ENCODE measurements at places on chromosomes 3 and 15. TPM values are rescaled to one million over a fixed set of nuclear protein-coding genes. Genes with fewer than 3 reads are reported as not detected.

PLCL2 gene
- 12.5 TPM for total RNA-seq

RYR3 gene
- total RNA-seq: not detected

- H3K27me3 ChIP-seq: peaks cover 17% of the 10 kb centered on the region
- DNase-seq: no peak
- H3K4me3 ChIP-seq: no peak overlapping the region
- no peaks in the 10 kb centered on the region for H3K36me3 ChIP-seq
- no peaks in the 10 kb centered on the region for H3K4me1 ChIP-seq
Measured at GRCh38 chr3:109021556-109021955, 67.9 kb upstream of the GUCA1C start.

GRAMD2A gene
- not detected for total RNA-seq

GRCh38 chr3:97822359-97822775 lies 556 bp downstream of the CRYBG3 start:
- DNase-seq: no peak
- no peaks in the 10 kb centered on the region for H3K36me3 ChIP-seq
- H3K4me1 ChIP-seq: peaks cover 22% of the 10 kb centered on the region

SLC25A38 gene
- 44.5 TPM for total RNA-seq

- H3K4me1 ChIP-seq: peaks cover 5% of the 10 kb centered on the region
- no peak overlapping the region for H3K4me3 ChIP-seq
- no peak overlapping the region for H3K27ac ChIP-seq
- DNase-seq: no peak
Measured at GRCh38 chr3:72678380-72678779, 169.9 kb downstream of the SHQ1 start.

DNA sequence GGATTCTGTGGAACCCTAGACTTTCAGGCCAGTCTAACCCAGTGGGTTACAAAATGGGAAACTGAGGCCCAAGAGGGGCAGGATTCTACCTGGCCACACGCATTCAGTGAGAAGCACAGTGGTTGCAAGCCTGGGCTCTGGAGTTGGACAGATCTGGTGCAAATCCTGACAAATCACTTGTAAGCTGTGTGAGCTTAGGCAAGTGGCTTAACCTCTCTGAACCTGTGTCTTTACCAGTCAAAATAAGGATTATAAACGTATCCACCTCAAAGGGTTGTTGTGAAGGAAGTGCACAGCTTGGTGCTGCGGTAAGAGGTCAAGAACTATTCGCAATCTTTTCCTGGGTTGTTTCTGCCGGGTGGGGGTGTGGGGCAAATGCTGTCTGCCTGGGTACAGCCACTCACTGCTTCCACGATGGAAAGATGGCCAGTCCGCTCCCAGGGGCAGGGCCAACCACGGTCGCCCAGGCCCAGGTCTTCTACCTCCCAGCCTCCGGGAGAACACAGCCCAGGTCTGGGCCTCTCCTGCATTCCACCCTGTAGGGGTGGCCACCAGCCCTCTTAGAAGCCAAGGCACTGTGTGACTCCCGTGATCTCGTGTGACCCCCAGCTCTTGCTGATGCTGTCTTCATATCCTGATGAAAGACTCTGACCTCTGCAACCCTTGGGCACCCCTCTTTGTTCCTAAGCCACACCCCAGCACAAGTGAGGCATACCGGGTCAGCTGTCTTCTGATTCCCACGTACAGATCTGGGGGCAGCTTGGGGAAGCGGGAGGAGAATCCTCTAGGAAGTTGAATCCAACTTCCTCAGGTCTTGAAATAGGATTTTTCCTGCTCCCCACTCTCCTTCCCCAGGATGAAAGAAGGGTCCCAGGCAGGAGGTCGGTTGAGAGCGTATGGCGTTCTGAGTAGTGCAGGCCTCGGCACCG lies 1.5 kb downstream of the CHRNA3 start:
- peaks cover 33% of the 10 kb centered on the region for H3K27me3 ChIP-seq
- no peaks in the 10 kb centered on the region for H3K36me3 ChIP-seq
- H3K4me3 ChIP-seq: no peak overlapping the region
- no peak overlapping the region for H3K27ac ChIP-seq
- no peaks in the 10 kb centered on the region for H3K4me1 ChIP-seq

CCDC33 gene
- not detected for total RNA-seq

DNA sequence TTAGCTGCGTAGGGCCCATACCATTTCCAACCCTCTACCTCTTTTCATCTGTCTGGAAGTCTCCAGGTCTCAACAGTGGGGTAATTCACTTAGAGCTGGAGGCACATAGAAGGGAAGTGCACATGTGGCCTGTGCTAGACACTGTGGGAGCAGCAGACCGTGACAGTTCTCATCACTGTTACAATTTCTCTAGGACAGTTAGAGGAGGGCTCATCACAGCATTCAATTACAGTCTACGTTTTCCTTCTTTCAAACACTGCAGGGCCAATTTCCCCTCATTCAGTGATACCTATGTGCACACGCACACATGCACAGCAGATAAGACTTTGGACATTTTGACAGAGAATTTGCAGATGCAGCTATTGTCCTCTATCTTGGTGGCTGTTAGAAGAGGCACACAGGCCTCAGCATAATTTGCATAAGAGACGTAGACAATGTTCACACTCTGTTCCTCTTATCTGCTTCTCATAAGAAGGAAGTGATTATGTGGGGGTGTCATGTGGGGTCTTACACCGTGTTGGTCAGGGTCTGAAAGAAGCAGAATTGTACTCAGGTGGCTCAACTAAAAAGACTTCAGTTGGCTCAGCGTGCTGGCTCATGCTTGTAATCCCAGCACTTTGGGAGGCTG lies 12.6 kb upstream of the HRG start:
- H3K4me3 ChIP-seq: no peak overlapping the region
- H3K27me3 ChIP-seq: peaks cover 9% of the 10 kb centered on the region
- no peaks in the 10 kb centered on the region for H3K4me1 ChIP-seq
- H3K27ac ChIP-seq: no peak overlapping the region
- no peaks in the 10 kb centered on the region for H3K36me3 ChIP-seq

- H3K27me3 ChIP-seq: no peaks in the 10 kb centered on the region
- no peak overlapping the region for H3K27ac ChIP-seq
- no peak overlapping the region for H3K4me3 ChIP-seq
- no peak for DNase-seq
- no peaks in the 10 kb centered on the region for H3K36me3 ChIP-seq
Measured at GRCh38 chr3:72489901-72490300, 358.3 kb downstream of the SHQ1 start.

DNA sequence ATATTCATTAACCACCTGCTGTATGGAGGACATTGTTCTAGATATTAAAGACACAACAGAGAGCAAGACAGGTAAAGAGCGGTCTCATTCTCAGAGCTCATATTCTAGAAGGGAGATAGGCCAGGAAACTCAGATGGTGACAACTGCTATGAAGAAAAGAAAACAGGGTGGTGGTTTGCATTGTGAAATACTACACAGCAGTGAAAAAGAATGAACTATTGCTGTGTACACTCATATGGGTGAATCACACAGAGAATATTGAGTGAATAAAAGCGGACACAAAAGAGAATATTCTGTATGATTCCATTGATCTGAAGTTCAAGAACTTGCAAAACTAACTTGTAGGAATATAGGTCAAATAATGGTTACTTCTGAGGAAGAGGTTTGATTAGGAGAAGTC lies 76.7 kb downstream of the TOP2B start:
- H3K4me1 ChIP-seq: peaks cover 6% of the 10 kb centered on the region
- H3K36me3 ChIP-seq: no peaks in the 10 kb centered on the region
- no peaks in the 10 kb centered on the region for H3K27me3 ChIP-seq
- DNase-seq: no peak
- no peak overlapping the region for H3K27ac ChIP-seq

DNA sequence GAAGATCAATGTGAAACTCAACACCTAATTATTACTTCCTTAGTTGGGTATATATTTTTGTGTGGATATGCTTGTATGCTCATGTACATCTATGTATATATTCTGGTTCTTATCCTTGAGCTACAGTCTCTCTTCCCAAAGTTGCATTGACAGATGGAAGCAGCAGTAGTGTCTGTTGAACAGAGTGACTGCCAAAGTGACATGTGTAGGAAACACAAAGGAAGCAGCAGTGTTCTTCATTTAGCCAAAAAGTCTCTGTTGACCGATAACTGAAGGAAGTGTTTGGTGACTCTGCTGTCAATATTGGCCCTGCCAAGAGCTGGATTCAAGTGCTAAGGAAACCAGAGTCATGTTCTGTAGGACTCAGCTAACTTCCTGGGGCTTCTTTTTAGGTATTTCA lies 123.8 kb downstream of the C3orf70 start:
- no peak overlapping the region for H3K27ac ChIP-seq
- H3K36me3 ChIP-seq: peaks cover 16% of the 10 kb centered on the region
- H3K4me1 ChIP-seq: peaks cover 4% of the 10 kb centered on the region

DNA sequence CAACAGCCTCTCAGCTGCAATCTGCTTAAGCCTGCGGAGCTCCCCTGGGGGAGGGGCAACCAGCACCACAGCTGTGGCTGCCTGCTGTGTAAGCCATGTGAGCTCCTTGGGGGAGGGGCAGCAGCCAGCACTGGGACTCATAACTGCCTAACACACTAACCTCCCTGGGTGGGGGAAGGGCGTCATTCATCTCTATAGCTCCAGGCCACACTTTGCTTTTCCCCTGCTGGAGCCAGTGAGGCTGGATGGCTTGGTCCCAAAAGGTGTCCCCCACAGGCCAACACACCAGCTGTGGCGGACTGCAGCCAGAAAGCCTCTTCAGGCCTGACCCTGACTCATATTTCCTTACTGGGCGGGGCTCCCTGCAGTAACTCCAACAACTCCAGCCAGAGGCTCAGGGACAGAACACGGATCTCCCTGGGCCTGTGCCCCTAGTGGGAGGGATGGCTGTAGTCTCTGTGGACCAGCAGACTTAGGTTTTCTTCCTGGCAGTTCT lies 129.8 kb downstream of the PPM1L start:
- peaks cover 35% of the 10 kb centered on the region for H3K36me3 ChIP-seq
- peaks cover 22% of the 10 kb centered on the region for H3K4me1 ChIP-seq
- DNase-seq: no peak
- no peaks in the 10 kb centered on the region for H3K27me3 ChIP-seq
- H3K4me3 ChIP-seq: peak overlapping the region; percentile 31
- peak overlapping the region; percentile 77 for H3K27ac ChIP-seq

DNA sequence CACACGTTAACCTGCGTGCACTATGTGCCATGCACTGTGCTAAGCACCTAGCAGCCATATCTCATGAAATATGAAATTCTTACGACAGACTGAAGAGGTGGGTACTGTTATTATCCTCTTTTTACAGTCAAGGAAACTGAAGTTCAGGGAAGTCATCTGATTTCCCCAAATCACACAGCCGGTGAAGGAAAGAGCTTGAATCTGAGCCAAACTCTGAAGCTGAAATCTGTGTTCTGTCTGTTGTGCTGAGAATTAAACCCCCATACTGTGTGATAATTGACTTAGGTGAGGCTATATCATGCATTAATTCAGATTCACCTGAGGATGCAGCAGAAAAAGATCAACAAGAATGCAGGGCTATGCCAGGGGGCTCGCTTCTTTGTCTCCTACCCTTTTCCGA lies 475 bp downstream of the FAM107A start:
- H3K4me3 ChIP-seq: no peak overlapping the region
- peaks cover 18% of the 10 kb centered on the region for H3K27me3 ChIP-seq
- no peaks in the 10 kb centered on the region for H3K36me3 ChIP-seq
- H3K27ac ChIP-seq: no peak overlapping the region

DNA sequence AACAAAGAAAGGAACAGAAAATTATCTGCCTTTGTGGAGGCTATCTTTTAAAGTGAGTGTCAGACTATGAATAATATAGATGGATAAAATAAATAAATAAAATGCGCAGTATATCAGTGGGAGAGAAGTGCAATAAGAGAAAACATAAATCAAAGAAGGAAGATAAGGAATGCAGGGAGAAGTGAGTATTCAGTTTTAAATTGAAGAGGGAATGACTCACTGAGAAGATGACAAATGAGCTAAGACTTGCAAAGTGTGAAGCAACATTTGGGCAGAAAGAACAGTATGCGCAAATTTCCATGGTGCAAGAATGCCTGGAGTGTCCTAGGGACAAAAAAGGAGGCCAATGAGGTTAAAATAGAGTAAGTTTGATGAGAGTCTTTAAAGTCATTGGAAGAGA lies 1300.1 kb upstream of the ALCAM start:
- H3K36me3 ChIP-seq: no peaks in the 10 kb centered on the region
- H3K27me3 ChIP-seq: no peaks in the 10 kb centered on the region
- H3K27ac ChIP-seq: no peak overlapping the region
- H3K4me1 ChIP-seq: no peaks in the 10 kb centered on the region
- no peak for DNase-seq

GRCh38 chr3:197286678-197287077 lies 11.7 kb downstream of the DLG1 start:
- no peak overlapping the region for H3K27ac ChIP-seq
- DNase-seq: no peak
- H3K36me3 ChIP-seq: peaks cover 21% of the 10 kb centered on the region
- H3K4me3 ChIP-seq: no peak overlapping the region
- peaks cover 17% of the 10 kb centered on the region for H3K4me1 ChIP-seq

HYKK gene
- 0.50 TPM for total RNA-seq

APOD gene
- not detected for total RNA-seq

GRCh38 chr3:147358144-147358992 lies 48.0 kb downstream of the ZIC4 start:
- peaks cover 21% of the 10 kb centered on the region for H3K36me3 ChIP-seq
- H3K4me3 ChIP-seq: no peak overlapping the region
- no peak overlapping the region for H3K27ac ChIP-seq
- DNase-seq: no peak
- H3K27me3 ChIP-seq: peaks cover 43% of the 10 kb centered on the region

DNA sequence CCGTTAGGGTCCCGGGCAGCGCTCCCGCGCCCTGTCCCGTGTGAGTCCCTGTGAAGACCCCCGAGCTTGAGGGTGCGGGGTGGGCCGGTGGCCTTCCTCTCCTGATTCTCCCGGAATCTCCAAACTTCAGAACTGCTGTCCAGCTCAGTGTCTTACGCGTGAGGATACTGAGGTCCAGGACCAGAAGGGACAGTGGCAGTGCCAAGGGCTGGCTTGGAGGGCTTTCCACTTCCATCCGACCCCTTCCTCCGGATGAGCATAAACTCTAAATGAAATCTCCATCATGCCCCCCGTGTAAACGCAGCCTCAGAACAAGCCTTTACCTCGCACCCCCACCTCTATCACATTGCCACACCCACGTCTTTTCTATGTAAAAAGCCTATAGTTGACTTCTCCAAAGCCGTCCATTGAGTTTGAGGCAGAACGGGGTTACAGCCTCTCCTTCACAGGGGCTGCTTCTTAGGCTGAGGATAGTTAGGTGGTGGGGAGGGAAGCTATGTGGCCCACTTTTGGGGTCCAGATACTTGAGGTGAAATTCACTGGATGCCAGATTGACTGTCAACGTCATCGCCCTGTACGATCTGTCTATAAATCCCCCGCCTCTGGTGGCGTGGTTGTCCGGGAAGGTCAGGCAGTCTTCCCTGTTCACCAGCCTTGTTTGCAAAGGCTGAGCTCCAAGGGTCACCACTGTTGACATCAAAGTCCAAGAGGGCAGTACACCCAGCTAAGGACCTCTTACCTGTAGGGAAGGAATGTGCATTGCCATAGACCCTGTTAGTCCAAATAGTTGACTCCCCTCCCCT lies 1.1 kb downstream of the EDEM1 start:
- H3K27me3 ChIP-seq: no peaks in the 10 kb centered on the region
- peaks cover 43% of the 10 kb centered on the region for H3K4me1 ChIP-seq
- H3K36me3 ChIP-seq: peaks cover 11% of the 10 kb centered on the region
- H3K4me3 ChIP-seq: peak overlapping the region; percentile 100
- DNase-seq: no peak
- H3K27ac ChIP-seq: peak overlapping the region; percentile 98

Data from natural killer cell treated with Interleukin-12 subunit alpha and Interleukin-12 subunit beta and Interleukin-15 and Interleukin-18, amount 100 ng/mL, for 72 hours (primary cell).